Stimulated activated CD8-positive, alpha-beta memory T cell treated with anti-CD3 and anti-CD28 coated beads, Interleukin-4, amount 100 ng/mL, for 1 hour (primary cell): ENCODE measurements at places on chromosomes 3 and 15.

GRCh38 chr15:77026501-77027110 is 31.7 kb downstream of the PSTPIP1 start:
- no peak for DNase-seq

GRCh38 chr15:63888823-63889222 is 55.1 kb upstream of the HERC1 start:
- no peak for DNase-seq

GRCh38 chr3:111613294-111613693 is 18.1 kb upstream of the ZBED2 start:
- no peak for DNase-seq

DNA sequence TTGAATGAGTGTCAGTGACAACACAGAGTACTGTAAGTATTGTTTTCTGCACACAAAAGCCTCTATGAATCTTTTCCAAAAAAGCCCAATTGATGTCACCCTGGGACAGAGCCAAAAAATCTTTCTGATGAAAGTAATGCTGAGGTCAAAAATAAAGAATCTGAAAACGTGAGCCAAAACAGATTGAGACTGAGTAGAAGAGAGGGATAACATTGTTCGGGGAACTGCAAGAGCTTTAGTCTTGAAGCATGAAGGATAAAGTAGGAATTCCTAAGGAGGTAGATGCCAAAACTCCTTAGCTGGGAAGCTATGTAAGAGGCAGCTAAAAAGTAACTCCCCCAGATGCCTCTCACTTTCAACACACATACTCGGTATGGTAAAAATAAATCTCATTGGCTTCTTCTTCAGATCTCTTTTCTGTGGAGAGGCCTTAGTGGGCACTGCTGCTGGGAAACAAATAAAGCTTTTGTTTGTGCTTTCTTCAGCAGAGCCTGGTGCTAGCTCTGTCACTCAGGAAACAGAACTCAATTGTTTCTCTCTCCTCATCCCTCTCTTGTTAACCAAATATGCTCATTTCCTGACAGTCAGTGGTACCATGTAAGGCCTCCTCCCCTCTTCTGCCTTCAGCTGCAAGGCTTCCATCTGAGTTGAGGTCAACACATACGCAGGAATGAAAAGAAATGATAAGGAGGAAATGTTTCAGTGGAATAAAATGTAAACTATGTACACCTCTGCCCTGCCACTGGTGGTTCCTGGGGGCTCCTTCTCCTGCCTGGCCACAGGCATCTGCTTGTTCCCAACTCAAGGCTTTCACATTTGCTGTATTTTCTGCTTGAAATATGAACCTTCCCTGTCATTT is 58.1 kb downstream of the CD200 start:
- no peak for DNase-seq

DNA sequence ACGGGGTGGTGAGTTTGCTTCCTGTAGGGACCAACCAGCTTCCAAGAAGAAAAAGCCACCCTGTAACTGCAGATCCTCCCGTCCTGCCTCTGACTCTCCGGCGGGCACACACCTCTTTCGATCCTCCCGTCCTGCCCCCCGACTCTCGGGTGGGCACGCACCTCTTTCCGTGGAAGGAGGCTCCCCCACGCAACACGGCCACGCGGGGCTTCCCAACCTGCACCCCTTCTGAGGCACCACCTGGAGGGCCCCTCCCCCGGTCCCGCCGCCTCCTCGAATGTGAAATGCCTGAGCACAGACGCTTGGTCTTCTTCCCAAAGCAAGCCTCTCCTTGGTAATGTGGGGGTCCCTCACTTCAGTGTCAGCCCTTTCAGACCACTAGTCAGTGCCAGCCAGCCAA is 7.3 kb downstream of the ADAMTS17 start:
- no peak for DNase-seq

- DNase-seq: no peak
Observed at GRCh38 chr15:38539008-38539343, 25.6 kb downstream of the RASGRP1 start.

DNA sequence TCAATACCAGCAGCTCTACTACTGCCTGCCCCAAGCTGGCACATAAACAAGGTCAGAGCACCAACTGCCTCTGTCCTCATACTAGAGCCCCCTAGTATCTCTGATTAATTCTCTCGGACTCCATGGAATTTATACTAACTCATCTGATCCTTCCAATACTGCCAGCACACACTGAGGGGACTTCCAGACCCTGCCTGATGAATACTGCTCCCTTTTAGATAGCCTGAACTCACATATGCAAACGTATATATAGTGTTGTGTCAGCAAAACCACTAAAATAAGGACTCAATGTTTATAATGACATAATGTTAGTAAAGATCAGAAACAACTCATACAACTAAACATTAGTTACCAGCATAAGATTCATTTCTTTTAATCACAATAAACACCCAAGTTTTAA is 25.0 kb downstream of the CEP70 start:
- no peak for DNase-seq

DNA sequence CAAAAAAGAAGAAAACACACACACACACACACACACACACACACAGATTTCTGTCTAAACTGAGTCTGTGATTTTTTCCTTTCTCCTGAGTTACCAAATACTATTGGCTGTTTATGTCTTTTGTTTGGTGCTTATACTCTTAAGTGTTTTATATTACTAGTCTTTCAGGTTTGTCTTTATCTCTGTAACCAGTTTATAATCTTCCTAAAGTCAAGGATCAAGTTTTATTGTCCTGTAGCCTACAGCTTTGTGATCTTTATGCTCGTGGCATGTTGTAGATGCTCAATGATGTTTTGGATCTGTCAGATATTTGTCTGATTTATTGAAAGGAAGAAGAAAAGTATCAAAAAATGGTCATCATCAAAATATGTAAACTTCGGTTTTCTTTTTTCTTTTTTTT is 4.6 kb downstream of the MAP2K5 start:
- DNase-seq: no peak

GRCh38 chr3:156161172-156161571 is 40.8 kb downstream of the KCNAB1 start:
- DNase-seq: no peak

GRCh38 chr15:65450556-65450955 is 27.8 kb upstream of the IGDCC4 start:
- DNase-seq: no peak
